ENCODE measurements at places on chromosomes 6 and 20. TPM values are rescaled to one million over a fixed set of nuclear protein-coding genes. Genes with fewer than 3 reads are reported as not detected.

GRCh38 chr6:33163540-33163939 is 28.7 kb downstream of the COL11A2 start:
- no peak for DNase-seq

DNA sequence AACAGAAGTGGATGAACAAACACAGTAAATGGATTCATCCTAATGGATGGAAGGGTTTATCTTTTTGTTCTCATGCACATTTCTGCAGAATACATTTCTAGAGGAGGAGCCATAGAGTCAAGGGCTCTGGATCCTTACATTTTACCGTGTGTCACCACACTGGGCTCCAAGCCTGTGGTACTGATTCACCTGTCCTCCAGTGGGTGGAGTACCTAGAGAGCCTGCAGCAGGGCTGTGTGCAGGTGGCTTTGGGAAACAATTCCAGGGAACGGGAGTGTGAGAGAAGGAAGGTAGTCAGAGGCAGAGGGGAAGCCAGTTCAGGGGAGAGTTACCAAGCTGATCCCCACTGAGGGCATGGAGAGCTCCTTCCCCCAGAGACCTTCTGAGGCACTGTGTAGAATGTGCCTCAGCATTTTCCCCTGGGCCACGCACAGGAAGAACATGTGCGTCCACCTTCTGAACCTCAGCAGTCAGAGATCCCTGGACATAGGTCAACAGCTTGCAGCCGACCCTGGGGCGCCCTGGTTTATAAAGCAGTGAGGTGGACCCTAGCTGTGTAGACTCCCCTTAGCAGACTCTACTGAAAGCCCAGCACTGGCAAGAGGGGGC is 85.3 kb upstream of the SLC22A23 start:
- DNase-seq = no peak

- DNase-seq = no peak
These were observed 690.2 kb upstream of the NRSN1 start for GRCh38 chr6:23435798-23436197.

DNA sequence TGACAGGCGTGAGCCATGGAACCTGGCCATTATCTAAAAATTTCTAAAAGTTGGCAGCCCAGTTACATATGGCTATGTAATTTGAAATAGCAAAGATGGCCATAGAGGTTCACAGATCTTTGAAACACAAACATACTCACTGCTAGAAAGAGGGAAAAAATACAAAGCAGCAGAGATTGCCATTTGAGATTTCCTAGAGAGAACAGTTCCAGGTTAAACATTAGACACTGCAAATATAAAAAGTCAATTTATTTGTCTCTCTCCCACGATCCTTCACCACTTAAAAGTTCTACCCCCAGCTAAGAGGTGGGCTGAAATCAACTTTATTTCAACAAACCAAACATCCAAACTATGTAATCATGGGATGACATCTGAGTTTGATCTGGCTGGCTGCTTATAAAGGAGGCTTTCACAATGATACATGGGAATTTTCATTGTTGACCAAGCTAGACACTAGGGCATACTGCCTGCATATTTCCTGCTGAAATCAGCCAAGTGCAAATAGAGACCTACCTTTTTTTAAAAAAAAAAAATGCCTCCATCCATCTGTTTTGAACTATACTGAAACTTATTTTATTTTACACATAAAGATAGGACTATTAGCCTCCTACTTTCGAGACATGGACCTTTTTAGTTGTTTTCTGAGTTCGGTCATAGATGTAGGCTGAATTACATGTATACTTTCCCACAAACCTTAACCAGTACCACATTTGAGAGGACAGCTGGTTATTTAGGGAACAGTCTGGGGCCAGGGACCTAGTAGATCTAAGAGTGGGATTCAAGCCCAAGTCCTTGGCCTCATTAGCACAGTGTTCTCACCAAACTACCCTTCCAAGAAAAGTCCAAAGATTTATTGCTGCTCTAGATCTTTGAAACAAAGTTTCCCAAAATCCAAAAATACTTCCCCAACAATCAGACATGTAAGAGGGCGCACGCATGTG is 16.6 kb downstream of the DCDC2 start:
- DNase-seq = no peak

- DNase-seq = no peak
These were observed 597 bp downstream of the ADA start for GRCh38 chr20:44650771-44651433.

DNA sequence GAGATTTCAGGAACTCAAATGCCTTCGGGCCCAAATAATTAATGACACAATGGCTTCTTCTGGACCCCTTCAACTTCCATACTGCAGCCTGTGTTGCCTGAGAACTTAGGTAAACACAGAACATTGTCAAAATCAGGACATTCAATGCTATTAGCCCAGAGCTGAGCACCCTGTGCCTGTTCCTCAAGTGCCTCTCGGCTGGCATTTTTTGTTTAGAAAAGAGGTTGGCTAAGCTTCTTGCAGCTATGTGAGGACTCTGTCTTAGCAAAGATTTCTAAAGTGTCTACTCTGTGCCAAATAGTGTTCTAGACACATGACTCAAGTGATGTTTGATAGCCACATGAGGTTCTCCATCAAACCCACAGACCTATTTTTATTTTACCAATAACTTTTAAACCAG is 289.3 kb upstream of the ARID1B start:
- no peak for DNase-seq

- DNase-seq = no peak
These were observed 431.0 kb upstream of the GJE1 start for GRCh38 chr6:141701732-141702131.

GRCh38 chr6:112038268-112038667 is 15.6 kb upstream of the CCN6 start:
- no peak for DNase-seq

- no peak for DNase-seq
These were observed 322.4 kb upstream of the TSHZ2 start for GRCh38 chr20:52649727-52650126.

DNA sequence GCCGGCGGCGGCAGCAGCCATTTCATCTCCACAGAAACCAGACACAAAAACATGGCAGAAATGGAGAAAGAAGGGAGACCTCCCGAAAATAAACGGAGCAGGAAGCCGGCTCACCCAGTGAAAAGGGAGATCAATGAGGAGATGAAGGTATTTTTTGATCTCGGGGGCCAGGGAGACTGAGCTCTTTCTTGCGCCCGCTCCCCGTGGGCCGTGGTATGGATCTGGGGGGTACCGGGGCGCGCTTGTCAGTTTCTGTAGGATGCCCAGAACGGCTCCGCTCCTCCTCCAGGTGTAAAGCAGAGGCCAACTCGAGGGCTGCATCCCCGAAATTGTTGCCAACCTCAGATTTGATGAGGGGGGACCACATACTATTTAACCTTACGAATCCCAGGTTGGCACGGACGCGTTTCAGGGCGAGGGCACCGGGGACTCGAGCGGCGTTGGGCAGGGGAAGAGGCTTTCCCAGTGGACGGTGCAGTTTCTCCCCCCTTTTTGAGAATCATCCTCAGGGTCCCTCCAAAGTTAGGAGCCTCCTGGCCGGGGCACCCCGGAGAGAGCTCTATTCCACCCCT is 735 bp downstream of the SOBP start:
- no peak for DNase-seq

- DNase-seq = no peak
These were observed 117.5 kb downstream of the SCML4 start for GRCh38 chr6:107706516-107707115.

DNA sequence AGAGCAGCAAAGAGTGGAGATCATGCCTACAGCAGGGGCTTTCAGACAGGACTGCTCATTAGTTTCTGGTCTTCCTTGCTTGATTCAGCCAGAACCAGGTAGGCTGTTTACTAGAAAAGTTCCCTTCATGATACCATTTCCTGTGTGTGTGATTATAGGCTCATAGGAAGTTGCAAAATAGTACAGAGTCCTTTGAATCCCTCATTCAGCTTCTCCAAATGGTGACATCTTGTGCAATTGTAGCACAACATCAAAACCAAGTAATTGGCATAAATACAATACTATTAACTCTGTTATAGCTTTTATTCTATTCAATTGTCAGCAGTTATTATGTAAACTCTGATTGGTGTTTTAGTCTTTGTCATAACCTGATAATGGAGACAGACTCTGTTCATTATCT is 347.3 kb upstream of the CDH4 start:
- DNase-seq = no peak

- DNase-seq = peak; percentile 95
These were observed 390.8 kb downstream of the GJA1 start for GRCh38 chr6:121826156-121826810.

DNA sequence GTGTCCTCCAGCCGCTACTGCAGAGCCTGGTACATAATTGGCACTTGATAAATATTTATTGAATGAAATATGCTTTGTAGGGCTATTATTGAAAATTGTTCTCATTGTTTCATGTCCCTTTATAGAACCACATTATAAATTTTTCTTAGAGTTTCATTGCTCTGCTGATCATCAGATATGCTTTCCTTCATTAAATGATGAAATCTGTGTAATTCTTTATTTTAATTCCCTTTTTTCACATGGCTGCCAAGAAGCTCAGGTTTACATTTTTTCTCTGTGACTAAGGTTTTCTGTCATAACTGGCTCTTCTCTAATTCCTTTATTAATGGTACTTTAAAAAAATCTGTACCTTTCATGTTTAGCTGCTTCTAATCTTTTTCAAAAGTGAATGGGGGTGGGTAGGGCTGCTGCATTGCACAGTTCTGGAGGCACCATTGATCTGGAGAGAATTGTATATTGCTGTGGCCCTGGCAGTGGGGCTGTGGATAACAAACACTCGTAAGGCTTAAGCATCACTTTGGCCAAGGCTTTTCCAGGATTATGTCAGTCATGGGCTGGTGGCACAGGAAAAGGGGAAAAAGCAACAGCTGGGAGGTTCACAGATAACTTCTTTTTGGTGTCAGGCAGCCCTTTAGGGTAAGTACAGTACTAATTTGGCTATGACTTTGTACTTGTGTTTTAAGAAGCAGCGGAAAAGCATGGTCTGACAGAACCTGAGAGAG is 43.8 kb downstream of the ARFGEF2 start:
- peak; percentile 72 for DNase-seq

DNA sequence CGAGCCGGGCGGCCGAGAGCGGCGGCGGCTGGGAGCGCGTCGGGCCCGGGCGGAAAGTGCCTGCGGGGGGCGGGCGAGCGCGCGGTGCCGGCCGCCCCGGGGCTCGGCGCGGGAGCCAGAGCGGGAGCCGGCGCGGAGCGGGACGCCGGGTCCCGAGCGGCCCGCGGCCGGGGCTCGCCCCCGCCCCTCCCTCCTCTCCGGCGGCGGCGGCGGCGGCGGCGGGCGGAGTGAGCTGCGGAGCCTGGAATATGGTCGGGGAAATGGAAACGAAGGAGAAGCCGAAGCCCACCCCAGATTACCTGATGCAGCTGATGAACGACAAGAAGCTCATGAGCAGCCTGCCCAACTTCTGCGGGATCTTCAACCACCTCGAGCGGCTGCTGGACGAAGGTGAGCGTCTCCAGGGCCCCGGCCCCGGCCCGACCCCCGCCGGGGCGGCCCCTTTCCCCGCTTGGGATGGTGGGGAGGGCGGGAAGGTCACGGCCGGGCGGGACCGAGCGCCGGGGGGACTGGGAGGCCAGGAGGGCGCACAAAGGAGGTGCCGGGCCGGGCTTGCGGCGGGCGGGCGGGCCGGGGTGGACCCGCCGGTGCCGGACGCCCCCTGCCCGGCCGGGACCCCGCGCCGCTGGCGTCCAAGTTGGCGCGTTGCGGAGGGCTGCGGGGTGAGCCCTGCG is 565 bp downstream of the QKI start:
- no peak for DNase-seq

GRCh38 chr6:133526436-133526835 is 285.3 kb downstream of the EYA4 start:
- DNase-seq = no peak

DNA sequence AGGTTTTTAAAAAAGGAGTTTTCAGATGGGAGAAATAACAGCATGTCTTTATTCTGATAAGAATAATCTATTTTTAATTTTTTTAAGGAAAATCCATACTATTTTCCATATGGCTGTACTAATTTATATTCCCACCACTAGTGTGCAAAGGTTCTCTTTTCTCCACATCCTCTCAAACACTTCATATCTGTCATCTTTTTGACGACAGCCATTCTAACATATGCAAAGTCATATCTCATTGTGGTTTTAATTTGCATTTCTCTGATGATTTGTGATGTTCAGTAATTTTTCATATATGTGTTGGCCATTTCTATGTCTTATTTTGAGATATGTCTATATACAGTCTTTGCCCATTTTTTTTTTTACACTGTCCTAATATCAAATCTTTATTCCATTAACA is 280.6 kb upstream of the RUNX2 start:
- DNase-seq = no peak

DNA sequence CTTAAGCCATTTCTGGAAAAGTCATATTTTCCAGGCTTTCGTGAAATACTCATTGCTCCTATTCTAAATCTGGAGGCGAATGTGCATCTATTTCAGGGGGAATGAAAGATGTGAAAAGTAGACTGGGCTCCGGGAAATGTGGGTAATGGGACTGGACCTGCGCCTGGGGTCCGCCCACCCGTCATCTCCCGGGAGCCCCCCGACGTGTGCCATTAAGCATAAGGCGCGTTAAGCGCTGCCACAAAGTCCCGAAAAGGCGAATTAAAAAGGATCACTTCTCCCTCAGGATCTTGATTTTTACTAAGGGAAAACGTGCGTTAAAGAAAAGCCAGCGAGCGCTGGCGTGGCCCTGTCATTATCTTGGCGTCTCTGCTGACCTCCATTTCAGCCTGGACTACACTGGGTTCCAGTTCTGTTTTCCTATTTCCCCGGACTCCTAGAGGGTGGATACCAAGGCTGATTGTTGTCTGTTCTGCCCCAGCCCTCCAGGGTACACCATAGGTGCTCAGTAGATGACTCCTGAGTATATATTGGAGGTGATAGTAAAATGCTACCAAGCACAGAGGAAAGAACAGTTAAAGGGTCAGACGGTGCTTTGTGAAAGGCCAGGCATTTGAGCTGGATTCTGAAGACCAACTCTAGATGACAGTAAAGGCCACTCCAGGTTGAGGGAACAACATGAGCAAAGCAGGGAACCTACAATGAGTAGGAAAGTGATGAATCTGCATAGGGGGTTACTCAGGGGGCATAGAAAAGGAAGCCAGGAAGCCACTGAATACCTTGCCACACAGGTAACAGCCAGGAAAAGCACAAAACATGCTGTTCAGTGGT is 89.2 kb upstream of the ARID1B start:
- peak; percentile 14 for DNase-seq

The IPCEF1 gene
- under 0.01 TPM for total RNA-seq

The CYP39A1 gene
- total RNA-seq = not detected

The MPIG6B gene
- not detected for total RNA-seq

The SOX4 gene
- total RNA-seq = 6.4 TPM

The BCAS1 gene
- under 0.01 TPM for total RNA-seq

The AK9 gene
- total RNA-seq = 1.8 TPM

The NKAPL gene
- 0.83 TPM for total RNA-seq

The HLA-B gene
- total RNA-seq = 41.7 TPM

The FUT9 gene
- not detected for total RNA-seq
